Muscle of arm (tissue), 14 donors: ENCODE measurements at places on chromosomes 12 and 14. TPM values are rescaled to one million over a fixed set of nuclear protein-coding genes. Genes with fewer than 3 reads are reported as not detected.

Gene CMA1
- polyA plus RNA-seq = not detected

Gene DAO
- 0.39 TPM for polyA plus RNA-seq

Gene OR10G3
- not detected for polyA plus RNA-seq

Gene SLC39A5
- polyA plus RNA-seq = 1.0 TPM

Gene SPIC
- not detected for polyA plus RNA-seq

Gene DAD1
- 191 TPM for polyA plus RNA-seq

Gene MYH6
- not detected for polyA plus RNA-seq

Gene RPAP3
- 27.9 TPM for polyA plus RNA-seq

Gene AVPR1A
- 7.5 TPM for polyA plus RNA-seq

Gene KRT71
- not detected for polyA plus RNA-seq

Gene KLRB1
- polyA plus RNA-seq = 0.71 TPM

Gene BEGAIN
- polyA plus RNA-seq = 6.1 TPM

Gene OR6C65
- not detected for polyA plus RNA-seq

Gene ETFBKMT
- 3.5 TPM for polyA plus RNA-seq

Gene HCAR3
- polyA plus RNA-seq = 4.2 TPM

Gene TMEM260
- polyA plus RNA-seq = not detected

Gene OR6C2
- polyA plus RNA-seq = not detected

Gene INHBE
- polyA plus RNA-seq = 3.0 TPM

Gene ART4
- polyA plus RNA-seq = 0.38 TPM

Gene GLI1
- polyA plus RNA-seq = not detected

Gene LAG3
- polyA plus RNA-seq = 0.35 TPM

Gene PMCH
- 0.70 TPM for polyA plus RNA-seq

Gene BCL7A
- polyA plus RNA-seq = 15.7 TPM

Gene TNFAIP2
- 66.2 TPM for polyA plus RNA-seq

Gene CYP46A1
- polyA plus RNA-seq = 3.9 TPM

Gene SUDS3
- 39.3 TPM for polyA plus RNA-seq
